ENCODE measurements at places on chromosomes 1 and 21.
A peak's percentile ranks its signal among the peaks of the same experiment; 100 is the strongest.

DNA sequence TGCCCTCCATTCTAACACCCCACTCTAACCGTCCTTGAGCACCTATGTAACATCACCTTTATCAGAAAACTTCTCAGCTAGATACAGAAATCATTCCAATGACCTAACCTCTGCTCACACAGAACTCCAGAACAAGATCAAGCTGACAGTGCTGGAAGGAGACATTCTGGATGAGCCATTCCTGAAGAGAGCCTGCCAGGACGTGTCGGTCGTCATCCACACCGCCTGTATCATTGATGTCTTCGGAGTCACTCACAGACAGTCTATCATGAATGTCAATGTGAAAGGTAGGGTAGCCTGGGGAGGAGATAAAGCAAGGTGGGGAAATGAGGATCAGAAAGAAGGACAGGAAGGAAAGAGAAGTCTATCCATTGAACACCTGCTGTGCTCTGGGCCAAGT, 27.8 kb downstream of the HSD3B2 start:
- H3K27me3 ChIP-seq, result no peaks in the 10 kb centered on the region
- no peaks in the 10 kb centered on the region for H3K36me3 ChIP-seq
- H3K4me3 ChIP-seq, result no peak overlapping the region
- no peak overlapping the region for H3K27ac ChIP-seq
- H3K4me1 ChIP-seq, result no peaks in the 10 kb centered on the region

- no peaks in the 10 kb centered on the region for H3K27me3 ChIP-seq
- H3K4me1 ChIP-seq, result peaks cover 15% of the 10 kb centered on the region
- no peaks in the 10 kb centered on the region for H3K36me3 ChIP-seq
- DNase-seq, result no peak
- H3K4me3 ChIP-seq, result no peak overlapping the region
Measured at GRCh38 chr1:220409771-220410595, 118.0 kb upstream of the MARK1 start.

DNA sequence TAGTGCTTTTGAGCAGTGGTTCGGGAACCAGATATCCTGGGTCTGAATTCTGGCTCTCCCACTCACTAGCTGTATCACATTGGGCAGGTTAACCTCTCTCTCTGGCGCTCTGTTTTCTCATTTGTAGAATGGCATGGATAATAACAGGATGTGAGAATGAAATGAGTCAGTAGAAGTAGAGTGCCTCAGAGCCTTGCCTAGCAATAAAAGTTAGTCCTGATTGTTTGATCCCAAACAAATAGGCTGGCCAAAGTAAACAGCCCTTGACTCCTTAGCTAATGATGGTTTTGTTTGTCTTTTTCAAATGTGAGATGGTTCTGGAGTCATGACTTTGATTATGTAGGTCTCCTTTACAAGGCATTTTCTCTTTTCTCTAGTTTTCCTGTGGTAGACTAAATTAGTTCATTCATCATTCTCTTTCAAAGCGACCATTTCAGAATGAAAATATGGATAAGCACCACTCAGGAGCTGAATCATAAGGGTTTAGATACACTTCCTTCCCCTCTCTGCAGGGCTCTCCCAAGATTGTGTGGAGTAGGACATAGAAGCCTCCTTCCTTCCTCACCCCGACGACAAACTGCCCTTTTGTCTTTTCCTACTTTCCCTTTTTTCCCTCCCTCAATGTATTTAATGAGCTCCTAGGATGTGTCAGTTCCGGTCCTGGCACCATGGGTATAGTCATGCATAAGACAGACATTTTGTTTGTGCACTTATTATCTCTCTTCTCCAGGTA, 23.1 kb downstream of the KIAA0040 start:
- no peaks in the 10 kb centered on the region for H3K27me3 ChIP-seq
- DNase-seq, result no peak
- H3K4me1 ChIP-seq, result peaks cover 11% of the 10 kb centered on the region
- H3K27ac ChIP-seq, result no peak overlapping the region

- H3K4me3 ChIP-seq, result no peak overlapping the region
- no peak overlapping the region for H3K27ac ChIP-seq
- H3K4me1 ChIP-seq, result no peaks in the 10 kb centered on the region
- DNase-seq, result no peak
- no peaks in the 10 kb centered on the region for H3K27me3 ChIP-seq
Measured at GRCh38 chr1:19524791-19525190, 39.5 kb upstream of the CAPZB start.

GRCh38 chr1:12595757-12596006, 22.3 kb downstream of the DHRS3 start:
- H3K4me3 ChIP-seq, result peak overlapping the region; percentile 69
- H3K27me3 ChIP-seq, result no peaks in the 10 kb centered on the region
- H3K4me1 ChIP-seq, result peaks cover 62% of the 10 kb centered on the region
- peaks cover 11% of the 10 kb centered on the region for H3K36me3 ChIP-seq

DNA sequence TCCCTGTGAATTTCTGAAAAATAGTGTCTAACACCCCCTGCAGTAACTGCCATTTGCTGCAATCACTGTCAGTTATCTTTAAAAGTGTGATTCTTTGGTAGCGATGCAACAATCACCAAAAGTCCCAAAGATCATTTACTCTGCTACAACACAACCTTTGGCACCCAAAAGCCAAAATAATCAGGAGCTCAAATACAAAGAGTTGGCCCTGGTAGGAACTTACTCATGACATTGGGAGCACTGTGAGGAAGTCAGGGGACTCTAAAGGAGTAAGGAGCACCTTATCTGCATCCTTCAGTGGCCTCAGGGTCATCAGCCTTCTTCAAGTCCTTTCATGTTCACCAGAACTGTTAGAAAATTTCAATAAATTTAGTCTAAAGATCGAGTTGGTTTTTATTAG, 54.6 kb downstream of the SLC16A1 start:
- peaks cover 33% of the 10 kb centered on the region for H3K4me1 ChIP-seq
- H3K36me3 ChIP-seq, result peaks cover 8% of the 10 kb centered on the region
- H3K27me3 ChIP-seq, result no peaks in the 10 kb centered on the region
- H3K4me3 ChIP-seq, result no peak overlapping the region
- no peak for DNase-seq

- H3K4me3 ChIP-seq, result no peak overlapping the region
- H3K27ac ChIP-seq, result no peak overlapping the region
- no peaks in the 10 kb centered on the region for H3K36me3 ChIP-seq
- no peak for DNase-seq
Measured at GRCh38 chr1:44154049-44154448, 12.6 kb upstream of the KLF18 start.

DNA sequence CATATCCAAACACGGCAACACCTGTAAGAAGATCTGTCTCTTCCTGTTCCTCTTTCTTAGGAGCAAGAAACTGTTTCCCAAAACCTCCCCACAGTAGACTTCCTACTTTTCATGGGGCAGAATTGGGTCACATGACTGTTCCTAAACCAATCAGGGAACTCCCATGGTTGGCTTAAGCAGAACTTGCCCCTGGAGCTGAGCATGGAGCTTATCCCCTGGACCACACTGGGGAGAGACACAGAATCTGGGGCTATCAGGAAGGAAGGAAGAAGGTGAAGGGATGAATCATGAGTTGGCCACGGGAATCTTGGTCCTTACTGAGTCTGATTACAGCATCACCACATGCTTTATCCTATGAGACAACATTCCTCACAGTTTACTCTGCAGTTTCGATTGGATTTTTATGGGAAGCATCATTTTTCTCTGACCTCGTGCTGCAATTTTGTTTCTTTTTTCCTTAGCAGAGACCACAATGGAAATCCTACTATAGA, 81.8 kb downstream of the CDC7 start:
- H3K27ac ChIP-seq, result no peak overlapping the region
- no peak for DNase-seq
- no peaks in the 10 kb centered on the region for H3K36me3 ChIP-seq
- H3K4me3 ChIP-seq, result no peak overlapping the region
- H3K27me3 ChIP-seq, result peaks cover 8% of the 10 kb centered on the region

DNA sequence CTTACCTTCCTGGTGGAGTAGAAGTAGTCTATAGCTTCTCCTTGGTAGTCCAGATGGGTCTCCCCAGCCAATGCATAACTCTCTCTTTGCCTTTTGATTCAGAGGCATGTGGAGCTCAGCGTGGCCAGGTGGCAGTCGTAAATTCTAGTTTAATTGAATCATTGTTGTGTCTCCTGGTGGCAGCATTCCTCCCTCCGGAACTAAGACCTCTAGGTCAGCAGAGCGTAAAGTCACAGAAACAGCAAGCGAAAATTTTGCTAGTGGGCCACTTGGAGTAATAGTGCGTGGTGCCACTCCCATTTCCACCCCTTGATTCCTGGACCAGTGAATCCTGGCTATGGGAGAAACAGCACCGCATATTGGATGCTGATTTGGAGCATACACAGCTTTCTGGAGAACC, 3.9 kb upstream of the TMPRSS2 start:
- no peak for DNase-seq
- no peak overlapping the region for H3K4me3 ChIP-seq
- H3K27me3 ChIP-seq, result peaks cover 36% of the 10 kb centered on the region
- H3K36me3 ChIP-seq, result no peaks in the 10 kb centered on the region
- H3K4me1 ChIP-seq, result peaks cover 1% of the 10 kb centered on the region
- no peak overlapping the region for H3K27ac ChIP-seq

DNA sequence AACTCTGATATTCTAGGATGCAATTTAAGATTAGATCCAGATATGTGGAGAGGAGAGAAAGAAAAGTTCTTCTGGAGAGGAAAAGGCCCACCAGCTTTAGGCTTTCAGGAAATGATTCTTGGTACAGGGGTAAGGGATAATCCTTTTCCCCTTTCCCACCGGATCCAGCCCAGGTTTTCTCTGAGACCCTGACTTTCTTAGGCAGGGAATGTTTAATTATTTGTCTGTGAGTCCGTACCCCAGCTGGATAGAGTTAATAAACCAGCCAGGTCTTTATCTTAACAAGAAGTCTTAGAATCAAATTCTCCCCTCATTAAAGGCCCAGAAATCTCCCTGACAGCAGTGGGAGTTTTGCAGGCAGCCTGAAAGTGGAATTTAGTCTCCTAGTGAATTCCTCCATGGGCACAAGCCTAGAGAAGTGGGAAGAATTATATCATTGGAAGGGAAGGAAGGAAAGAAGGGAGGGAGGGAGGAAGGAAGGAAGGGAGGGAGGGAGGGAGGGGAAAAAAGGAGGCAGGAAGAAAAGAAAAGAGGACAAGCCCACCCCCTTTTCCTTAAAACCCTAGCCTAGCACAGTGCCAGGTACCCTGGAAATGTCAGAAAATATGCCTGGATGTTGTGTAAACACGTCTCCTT, 189.0 kb downstream of the PLPP3 start:
- no peak for DNase-seq
- peaks cover 26% of the 10 kb centered on the region for H3K4me1 ChIP-seq
- peak overlapping the region; percentile 15 for H3K4me3 ChIP-seq

DNA sequence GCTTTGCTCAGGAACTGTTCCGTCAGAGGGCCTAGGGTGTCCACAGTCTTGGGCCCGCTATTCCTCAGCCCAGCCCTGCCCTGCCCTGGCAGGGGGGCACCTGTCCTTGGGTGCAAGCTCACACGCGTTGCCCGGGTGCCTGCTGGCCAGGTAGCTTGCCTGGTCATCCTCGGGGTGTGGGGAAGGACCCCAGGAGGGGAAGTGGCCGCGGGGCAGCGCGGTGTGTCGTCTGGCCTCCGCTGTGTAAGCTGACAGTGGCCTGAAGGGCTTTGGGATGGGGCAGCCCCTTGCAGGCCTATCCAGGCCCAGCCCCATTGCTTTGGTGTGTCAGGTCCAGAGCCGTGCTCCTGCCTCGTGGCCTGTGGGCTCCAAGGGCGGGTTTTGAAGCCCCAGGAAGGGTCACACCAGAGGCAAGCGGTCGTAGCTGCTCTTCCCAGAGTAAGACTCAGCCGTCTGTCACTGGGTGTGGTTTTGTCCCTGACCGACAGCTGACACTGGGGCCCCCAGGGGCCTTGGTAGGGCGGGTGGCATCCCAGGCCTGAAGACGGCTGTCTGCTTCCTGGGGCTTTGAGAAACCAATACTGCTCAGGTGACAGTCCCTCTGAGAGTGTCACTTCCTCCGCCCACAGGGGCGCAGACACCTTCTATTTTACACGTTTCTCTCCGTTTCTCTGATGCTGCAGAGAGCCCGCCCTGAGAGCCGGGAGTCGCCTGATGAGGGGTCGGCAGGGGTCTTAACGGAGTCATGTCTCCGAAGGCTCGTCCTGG, 72.1 kb downstream of the SKI start:
- no peak overlapping the region for H3K4me3 ChIP-seq
- no peak overlapping the region for H3K27ac ChIP-seq
- H3K36me3 ChIP-seq, result no peaks in the 10 kb centered on the region
- peaks cover 5% of the 10 kb centered on the region for H3K4me1 ChIP-seq

- H3K27me3 ChIP-seq, result no peaks in the 10 kb centered on the region
- H3K27ac ChIP-seq, result no peak overlapping the region
- peaks cover 5% of the 10 kb centered on the region for H3K4me1 ChIP-seq
- H3K36me3 ChIP-seq, result no peaks in the 10 kb centered on the region
- peak overlapping the region; percentile 14 for H3K4me3 ChIP-seq
- peak; percentile 76 for DNase-seq
Measured at GRCh38 chr21:46153247-46154154, 1.9 kb downstream of the FTCD start.

DNA sequence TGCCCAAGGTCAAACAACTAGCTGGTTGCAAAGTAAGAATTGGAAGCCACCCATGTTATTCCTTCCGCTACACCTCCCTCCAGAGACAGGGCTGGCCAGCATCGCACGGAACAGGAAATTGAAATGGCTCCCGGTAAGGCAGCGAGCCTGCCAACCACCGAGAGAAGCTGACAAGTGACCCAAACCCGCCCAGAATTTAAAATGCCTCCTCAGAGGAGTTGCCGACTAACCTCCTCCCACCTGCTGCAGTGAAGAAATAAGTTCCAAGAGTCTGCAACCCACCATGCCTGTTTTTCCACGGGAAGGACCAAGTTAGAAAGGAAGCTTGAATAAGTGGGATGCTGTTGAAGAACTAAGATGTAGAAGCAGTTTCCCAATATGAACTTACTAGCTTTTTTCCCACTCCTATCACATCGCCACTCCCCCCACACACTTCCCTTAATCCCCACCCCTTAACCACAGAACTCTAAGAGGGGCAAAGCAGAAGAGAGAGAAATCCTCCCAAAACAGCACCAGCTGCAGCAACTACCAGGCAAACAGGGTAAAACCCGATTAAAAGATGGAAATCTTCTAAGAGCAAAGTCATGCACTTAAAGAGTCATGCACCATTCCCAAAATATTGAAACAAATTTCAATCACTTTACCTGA, 78.6 kb downstream of the TIAM1 start:
- H3K4me1 ChIP-seq, result peaks cover 24% of the 10 kb centered on the region

Measured in type B pancreatic cell (in vitro differentiated cells).